Stimulated activated CD4-positive, alpha-beta T cell treated with anti-CD3 and anti-CD28 coated beads, TNF-alpha, amount 100 ng/mL, for 48 hours (primary cell): ENCODE measurements at places on chromosomes 16 and 17.

DNA sequence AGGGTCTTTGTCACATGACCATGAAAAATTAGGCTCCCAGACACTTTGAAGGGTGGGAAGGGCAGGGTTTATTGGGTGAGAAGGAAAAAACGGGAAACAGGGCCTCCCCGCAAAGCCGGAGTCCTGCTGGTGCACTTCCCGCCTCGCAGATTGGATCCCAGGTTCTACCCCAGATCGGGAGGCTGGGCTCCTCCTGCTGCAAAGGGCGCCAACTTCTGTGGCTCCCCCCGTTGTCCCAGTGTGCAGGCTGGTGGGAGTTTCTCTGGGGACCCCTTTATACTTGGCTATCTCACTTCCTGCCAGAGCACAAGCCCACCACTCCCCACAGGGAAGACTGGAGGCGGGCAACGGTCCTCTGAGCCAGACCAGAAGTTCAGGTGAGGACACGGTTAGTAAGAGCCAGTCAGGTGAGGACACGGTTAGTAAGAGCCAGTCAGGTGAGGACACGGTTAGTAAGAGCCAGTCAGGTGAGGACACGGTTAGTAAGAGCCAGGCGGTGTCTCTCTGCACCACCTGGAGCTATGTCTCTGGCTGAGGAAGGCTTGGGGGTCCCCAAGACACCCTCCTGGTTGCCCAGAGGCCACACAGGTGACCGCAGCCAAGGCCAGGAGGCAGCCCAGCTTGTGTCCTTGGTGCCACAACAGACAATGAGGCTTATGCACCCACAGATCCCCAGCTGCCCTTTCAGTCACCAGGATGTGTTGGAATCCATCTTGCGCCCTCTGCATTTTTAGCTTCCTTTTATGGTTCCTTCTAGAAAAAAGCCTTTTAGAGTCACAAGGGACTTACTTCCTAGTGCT, 48.1 kb upstream of the CHMP6 start:
- no peak for DNase-seq

DNA sequence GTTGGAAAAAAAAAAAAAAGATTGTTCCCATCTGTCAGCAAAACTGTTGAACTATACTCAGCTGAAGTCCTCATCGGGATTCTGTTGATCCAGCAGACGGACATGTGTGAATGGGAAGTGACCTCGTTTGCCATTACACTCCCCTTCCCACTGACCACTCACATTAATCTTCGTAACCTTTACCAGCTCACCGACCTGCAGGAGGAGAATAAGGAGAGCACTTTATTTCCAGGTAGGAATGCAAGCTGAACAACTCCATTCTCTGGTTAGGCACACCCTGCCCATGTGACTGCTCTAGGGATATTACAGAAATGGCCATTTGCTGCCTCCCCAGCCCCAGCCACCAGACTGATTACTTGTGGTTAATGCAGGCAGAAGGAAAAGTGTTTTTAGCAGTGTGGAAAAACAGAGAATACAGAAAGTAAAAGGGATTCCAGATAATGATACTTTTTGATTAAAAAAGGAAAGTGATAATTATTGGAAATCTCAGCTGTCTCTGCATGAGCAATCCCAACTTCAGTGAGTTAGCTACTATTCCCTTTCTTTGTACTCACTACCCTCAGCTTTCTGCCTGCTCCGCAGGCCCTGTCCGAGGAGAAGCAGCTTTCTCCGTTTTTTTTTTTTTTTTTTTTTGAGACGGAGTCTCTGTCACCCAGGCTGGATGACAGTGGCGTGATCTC, 23.6 kb upstream of the YWHAE start:
- DNase-seq, result no peak

DNA sequence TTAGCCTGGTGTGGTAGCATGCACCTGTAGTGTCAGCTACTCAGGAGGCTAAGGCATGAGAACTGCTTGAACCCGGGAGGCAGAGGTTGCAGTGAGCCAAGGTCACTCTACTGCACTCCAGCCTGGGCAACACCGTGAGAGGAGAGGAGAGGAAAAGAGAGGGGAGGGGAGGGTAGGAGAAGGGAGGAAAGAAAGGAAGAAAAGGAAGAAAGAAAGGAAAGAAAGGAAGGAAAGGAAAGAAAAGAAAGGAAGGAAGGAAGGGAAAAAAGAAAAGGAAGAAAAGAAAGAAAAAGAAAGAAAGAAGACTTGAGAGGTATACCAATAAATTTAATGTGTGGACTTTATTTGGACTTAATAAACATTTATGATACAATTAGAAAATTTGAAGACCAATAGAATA, 66.8 kb upstream of the FA2H start:
- no peak for DNase-seq

- DNase-seq, result no peak
Observed at GRCh38 chr17:82280537-82280936, 7.0 kb upstream of the CSNK1D start.
